ENCODE measurements at places on chromosomes 3 and 15.

GRCh38 chr3:9079676-9080075 lies 116.4 kb upstream of the RAD18 start:
- no peak for DNase-seq

GRCh38 chr3:23365066-23365465 lies 161.9 kb downstream of the UBE2E2 start:
- no peak for DNase-seq

- DNase-seq = no peak
Observed at GRCh38 chr15:71115567-71116351, 488 bp downstream of the THSD4 start.

DNA sequence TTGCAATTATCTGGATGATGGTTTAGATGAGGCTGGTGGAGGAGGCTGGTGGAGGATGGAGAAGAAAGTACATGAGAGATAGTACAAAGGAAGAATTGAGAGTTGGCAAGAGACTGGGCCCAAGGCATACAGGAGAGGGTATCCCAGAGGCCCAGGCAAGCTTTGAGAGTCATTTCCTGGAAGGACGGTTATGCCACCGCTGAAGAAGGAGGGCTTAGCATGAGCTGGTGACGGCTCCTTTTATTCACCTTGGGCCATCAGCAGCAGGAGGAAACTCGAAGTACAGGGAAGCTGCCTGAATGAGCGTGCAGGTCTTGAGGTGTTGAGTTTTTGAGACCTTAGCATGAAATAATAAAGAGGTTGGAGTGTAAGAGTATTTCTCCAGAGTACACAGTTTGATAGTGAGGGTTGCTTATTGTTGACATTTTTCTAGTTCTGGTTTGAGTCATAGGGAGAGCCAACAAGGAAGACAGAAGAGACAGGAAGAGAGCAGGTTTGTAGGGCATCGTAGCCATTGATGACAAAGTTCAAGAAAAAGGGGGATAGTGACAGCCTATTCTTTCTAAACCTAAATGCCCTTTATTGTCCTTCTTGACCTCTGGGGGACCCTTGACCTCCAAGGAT lies 13.8 kb downstream of the THSD4 start:
- no peak for DNase-seq

DNA sequence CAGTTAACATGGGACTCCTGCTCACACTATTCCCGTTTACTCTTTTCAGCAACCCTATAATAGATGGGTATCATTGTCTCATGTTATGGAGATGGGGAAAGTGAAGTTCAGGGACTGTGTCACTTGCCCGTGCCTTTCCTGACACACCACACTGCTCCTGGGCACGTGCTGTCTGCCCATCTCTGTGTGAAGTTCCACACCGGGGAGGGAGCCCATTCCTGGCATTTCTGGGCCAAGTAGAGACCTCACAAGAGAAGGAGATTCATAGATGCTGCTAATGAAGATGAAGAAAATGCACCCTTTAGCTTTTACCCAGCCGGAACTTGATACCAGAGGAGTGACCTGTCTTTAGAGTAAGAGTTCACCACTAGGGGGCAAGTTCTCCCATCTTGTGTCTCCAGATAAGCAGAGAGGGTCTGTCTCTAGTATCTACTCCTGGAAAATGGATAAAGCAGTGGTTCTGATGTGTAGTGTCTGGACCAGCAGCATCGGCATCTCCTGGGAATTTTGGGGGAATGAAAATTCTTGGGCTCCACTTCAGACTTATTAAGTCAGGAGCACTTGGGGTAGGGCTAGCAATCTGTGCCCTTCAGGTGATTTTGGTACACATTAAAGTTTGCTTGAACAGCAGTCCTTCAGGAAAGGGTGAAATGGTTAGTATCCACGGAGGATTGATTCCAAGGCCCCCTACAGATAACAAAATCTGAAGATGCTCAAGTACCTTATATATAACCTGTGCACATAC lies 2.0 kb upstream of the TOPBP1 start:
- DNase-seq = no peak

- DNase-seq = no peak
Observed at GRCh38 chr3:53131096-53131495, 861 bp upstream of the RFT1 start.

All from GOT3 (cell line).